ENCODE measurements at places on chromosomes 2 and 18.

DNA sequence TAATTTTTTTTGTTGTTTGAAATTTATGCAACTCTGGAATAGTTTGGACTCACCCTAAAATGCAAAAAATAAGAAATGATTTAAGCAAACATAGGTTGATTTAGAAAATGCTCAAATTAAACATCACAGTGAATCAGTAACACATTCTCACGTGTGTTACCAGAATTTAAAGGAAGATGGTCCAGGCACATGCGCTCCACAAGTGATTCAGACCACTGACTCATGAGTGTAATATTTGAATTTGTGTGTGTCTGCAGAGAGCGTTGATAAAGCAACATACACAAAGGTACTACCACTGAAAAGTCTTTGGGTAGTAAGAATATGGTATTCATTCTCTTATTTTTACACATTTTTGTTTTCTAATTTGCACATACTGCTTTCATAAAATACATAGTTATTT lies 7.9 kb downstream of the SS18 start:
- DNase-seq, result no peak

- no peak for DNase-seq
Observed at GRCh38 chr2:12334412-12334966, 382.2 kb upstream of the TRIB2 start.

- DNase-seq, result no peak
Observed at GRCh38 chr18:36811430-36811829, 17.4 kb downstream of the TPGS2 start.

DNA sequence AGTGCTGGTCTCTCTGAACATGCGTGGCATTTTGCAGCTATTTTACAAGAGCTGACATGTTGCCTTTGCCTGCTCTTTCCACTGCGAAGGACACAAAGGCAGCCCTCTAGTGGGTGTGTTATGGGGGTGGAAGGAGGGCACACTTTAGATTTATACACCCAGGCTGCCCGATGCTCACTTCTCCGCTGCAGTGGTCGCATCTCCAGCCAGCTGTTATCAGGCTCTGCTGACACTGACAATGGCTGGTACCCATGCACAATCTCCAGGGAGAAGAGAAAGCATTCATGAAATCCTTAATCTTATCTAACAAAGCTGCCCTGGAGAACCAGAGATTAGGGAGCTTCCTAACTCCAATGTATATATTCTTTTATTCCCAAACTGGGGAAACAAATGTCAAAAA lies 113.5 kb downstream of the EPHA4 start:
- DNase-seq, result no peak

DNA sequence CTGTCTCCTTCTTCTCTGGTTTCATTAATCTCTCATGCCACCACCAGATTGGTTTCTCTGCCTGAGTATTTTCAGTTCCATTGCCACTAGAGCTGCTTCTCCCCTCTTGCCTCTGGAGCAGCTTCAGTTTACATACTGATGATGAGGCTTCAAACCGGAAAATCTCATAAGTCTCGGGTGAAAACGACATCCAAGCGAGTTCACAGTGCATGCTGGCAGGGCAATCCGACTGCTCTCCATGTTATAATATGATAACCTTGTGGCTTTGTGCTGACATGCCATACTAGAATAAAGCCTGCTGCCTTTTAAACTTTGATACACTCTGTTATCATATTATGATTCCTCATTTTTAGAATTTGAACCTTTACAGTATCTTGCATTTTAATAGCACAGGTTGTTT lies 153.5 kb downstream of the PRPF40A start:
- no peak for DNase-seq
